Brain (organoid and tissue), 16 donors: ENCODE measurements at places on chromosomes 1 and 21.
A peak's percentile ranks its signal among the peaks of the same experiment; 100 is the strongest.

- no peak for DNase-seq
These were observed 4.1 kb downstream of the SLX9 start for GRCh38 chr21:44943686-44944550.

GRCh38 chr1:171912509-171913175 lies 71.3 kb downstream of the DNM3 start:
- DNase-seq: peak; percentile 56

- no peak for DNase-seq
These were observed 12.4 kb downstream of the GJA5 start for GRCh38 chr1:147747966-147748365.

- DNase-seq: peak; percentile 25
These were observed 7.4 kb downstream of the MEF2D start for GRCh38 chr1:156493154-156493631.

- no peak for DNase-seq
These were observed 41.7 kb downstream of the CD53 start for GRCh38 chr1:110914676-110915075.

DNA sequence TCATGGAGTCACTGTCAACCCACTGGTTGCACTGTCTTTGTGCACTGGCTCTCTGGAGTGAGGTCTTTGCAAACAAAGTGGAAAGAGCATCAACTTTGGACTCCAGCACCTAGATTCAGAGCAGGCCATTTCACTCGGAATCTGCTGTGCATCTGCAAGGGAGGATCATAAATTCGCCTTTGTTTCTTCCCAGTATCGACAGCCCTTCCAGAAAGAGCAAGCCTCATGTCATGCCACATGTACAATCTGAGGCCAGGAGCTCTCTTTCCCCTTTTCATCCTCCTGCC lies 853 bp upstream of the PCSK9 start:
- DNase-seq: no peak

DNA sequence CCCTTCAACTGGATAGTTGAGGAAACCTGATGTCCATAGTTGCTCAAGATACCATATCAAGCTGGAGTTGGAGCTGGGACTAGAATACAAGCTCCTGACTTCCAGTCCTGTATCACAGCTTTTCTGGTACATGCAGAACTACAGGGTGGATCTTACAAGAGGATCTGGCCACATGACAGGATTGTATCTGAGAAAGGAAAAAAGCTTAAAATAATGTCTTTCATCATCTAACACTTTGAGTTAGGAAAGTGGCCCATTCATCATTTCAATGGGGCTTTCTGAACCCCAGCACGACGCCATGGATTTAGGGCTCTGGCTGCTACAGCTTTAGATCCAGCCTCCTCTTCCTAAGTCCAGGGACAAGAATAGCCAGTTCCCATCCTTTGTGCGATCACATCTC lies 46.9 kb downstream of the RASSF5 start:
- peak; percentile 80 for DNase-seq

DNA sequence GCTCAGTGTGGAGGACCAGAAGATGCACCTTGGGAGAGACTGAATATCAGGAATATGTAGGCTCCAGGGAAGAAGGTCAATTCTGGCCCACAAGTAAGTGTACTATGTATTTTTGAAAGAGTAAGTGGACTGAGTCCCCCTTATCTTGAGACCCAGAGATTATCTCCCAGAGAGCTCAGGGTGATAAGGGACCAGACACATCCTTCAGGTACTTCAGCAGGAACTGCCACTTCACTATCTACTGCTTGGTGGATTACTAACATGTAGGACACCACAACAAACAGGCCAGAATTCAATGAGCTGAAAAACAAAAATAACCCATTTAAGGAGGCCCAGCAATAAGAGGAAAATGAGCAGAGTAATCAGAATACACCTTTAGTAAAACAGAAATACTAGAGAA lies 119.2 kb downstream of the ZNF644 start:
- DNase-seq: no peak

DNA sequence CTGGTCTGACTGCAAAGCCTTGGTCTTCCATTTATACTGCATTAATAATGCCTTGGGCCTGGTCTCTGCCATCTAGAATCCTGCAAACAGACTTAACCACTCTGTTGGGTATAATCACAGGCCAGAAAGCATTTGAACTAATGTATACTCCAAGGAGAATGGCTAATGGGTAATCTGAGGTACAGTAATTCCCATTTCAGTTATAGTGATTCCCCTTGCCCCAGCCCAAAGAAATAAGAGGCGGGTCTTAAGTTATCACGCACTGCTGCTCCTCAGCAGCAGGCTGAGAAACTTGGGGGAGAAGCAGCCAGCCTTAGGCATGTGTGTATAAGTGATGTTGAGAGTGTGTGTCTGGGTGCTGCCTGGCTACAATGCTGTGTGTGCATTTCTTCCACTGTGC lies 2.4 kb downstream of the LPAR3 start:
- DNase-seq: no peak
